ENCODE measurements at places on chromosomes 6 and 20. TPM values are rescaled to one million over a fixed set of nuclear protein-coding genes. Genes with fewer than 3 reads are reported as not detected.

SFT2D1 gene
- total RNA-seq: 49.7 TPM

- no peak for DNase-seq
These were observed 47.6 kb downstream of the MRAP2 start for GRCh38 chr6:84081222-84081621.

DNA sequence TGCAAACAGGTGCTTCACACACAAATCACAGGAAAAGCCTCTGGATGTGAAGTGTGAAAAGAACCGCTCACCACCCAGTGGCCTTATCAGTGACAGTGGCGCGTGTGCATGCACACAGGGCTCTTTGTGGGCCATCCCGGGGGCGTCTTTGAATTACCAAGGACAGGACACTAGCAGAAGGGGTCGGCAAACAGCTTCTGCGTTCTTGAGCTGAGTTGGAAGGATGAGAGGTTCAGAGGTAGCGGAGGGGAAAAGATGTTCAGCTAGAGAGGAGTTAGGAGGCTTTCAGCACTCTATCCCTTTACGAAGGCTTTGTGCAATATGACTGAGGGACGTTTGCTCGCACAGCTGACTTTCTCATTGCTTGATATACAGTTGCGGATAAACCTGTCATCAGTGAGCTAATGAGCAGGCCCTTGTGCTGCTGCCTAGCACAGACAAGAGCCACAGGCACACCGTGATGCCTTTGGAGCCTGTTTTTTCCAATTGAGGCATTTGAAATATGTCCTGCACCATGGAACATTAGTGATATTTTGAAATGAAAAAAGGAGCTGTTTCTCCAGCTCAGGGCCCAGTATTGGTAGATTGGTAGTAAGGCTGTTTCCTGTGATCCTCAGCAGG is 83.1 kb downstream of the IYD start:
- no peak for DNase-seq

GRCh38 chr6:11585426-11586016 is 48.0 kb downstream of the TMEM170B start:
- no peak for DNase-seq

DUSP15 gene
- 4.7 TPM for total RNA-seq

- DNase-seq: no peak
These were observed 72.2 kb downstream of the SGK1 start for GRCh38 chr6:134245706-134246105.

- DNase-seq: no peak
These were observed 50.2 kb downstream of the TMEM242 start for GRCh38 chr6:157272866-157273755.

POLR1C gene
- total RNA-seq: 60.4 TPM

- no peak for DNase-seq
These were observed 65.6 kb upstream of the HTR1E start for GRCh38 chr6:86871681-86872080.

BLCAP gene
- 178 TPM for total RNA-seq

ZCCHC3 gene
- total RNA-seq: 16.0 TPM

Data from ureter (tissue), 1 donor.